ENCODE measurements at places on chromosomes 13 and 19.
A peak's percentile ranks its signal among the peaks of the same experiment; 100 is the strongest.

DNA sequence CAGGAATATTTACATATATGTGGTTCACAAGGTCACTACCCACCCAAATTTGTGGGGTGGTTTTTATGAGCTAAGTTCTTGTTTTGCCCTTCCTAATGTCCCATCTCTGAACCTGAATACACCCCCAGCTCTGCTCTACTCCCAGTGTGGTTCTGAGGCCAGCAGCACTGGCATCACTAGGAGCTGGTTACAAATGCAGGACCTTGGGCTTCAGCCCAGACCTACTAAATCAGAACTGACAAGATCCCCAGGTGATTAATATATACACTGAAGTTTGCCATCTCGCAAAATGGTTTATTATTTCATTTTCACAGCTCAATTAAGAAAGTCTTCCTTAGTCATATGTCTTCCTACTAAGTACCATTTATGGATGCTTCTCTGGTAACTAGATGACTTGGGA lies 67.9 kb downstream of the FOXO1 start:
- DNase-seq, result no peak

DNA sequence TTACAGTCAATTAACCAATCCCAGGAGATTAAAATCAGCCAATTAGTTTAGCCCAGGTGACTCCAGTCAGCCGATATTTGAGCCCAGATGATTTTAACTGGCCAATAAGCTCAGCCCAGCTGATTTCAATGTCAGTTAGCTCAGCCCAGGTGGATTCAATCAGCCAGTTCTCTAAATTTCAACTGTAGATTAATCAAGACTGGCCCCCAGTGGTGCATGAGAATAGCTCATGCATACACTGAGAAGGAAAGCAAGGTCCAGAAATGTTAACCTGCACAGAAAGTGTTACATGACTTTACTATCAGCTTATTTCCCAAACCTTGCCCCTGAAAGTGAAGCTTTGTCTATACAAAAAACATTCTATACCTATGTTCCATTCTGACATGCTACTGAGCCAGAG lies 55.4 kb upstream of the ZNF724 start:
- DNase-seq, result no peak

- peak; percentile 9 for DNase-seq
These were observed 45.7 kb upstream of the ZNF730 start for GRCh38 chr19:23071147-23071511.

GRCh38 chr19:15934332-15935078 lies at the start of gene CYP4F11:
Gene CYP4F11 (minus strand): TSS chr19:15934529. CDS start chr19:15934408, 121 bp downstream.
- DNase-seq, result no peak

DNA sequence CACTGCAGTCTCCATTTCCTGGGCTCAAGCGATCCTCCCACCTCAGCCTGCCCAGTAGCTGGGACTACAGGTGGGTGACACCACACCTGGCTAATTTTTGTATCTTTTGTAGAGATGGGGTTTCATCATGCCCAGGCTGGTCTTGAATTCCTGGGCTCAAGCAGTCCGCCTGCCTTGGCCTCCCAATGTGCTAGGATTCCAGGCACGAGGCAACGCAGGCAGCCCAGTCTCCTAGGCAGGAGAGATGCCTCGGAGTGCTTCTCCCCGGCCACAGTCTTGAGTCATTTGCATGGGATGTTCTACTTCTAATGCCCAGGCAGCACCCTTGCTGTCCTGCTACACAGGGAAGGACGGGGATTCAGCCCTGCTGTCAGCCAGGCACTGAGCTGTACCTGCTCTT lies 8.7 kb downstream of the MICOS13 start:
- no peak for DNase-seq

GRCh38 chr13:40102854-40103253 lies 447.4 kb downstream of the COG6 start:
- peak; percentile 38 for DNase-seq

DNA sequence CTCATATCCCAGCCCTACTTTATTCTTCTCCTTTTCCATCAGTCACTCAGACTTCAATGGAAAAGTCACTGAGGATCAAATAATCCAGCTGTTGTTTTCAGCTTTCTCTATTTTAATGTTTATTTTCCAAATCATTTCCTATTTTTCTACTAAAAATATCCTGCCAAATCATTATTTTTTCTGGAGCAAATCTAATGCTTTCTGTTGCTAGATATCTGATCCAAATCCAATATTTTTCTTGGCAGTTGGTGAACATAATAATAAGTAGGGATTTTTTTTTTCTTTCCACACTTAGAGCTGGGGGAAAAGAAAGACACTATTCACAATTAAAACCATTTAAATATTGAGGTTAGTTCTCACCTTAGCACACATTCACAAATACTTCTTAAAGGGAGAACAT lies 656.1 kb downstream of the DACH1 start:
- DNase-seq, result no peak

DNA sequence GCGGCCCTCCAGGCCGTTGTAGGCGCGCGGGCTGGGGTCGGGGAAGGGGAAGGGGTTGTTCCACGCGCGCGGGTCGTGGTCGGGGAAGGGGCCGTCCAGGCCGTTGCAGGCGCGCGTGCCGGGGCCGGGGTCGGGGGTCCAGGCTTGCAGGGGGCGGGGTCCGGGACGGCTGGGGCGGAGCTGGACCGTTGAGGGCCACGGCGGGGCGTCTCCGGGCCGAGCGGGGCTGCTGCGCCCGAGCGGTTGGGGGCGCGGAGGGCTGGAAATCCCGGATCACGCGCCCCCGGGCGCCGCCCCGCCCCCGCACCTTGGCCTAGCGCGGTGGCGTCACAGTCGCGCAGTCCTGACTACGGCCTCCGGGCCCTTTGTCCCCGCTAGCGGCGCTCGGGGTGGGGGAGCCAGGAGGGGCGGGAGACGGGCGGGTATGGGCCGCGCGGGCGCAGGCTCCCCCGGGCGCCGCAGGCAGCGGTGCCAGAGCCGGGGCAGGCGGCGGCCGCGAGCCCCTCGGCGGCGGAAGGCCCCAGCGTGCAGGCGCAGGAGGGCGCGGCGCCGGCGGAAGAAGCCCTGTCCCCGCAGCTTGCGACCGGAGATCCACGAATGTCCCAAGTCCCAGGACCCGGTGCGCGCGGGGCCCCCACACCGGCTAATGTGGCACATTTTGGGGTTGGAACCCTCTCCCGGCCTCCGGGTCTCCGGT lies 665 bp downstream of the GPX4 start:
- peak; percentile 97 for DNase-seq

DNA sequence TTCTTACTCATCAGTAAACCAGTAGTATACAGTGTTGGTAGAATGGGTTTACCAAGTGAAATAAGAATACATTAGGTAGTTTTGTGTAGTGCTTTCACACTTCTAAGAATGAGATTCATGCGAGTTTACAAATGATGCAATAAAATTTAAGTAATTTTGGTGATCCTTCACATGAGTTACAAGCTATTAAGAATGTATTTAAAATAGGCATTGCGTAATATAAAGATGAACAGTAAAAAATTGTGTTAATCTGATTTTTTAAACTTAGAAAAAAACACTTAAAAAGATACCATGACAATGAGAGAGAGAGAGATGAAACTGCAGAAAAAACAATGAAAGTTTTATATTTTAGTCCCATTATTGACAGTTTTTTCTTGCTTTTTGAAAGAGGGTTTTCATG lies 570.5 kb downstream of the SLITRK6 start:
- no peak for DNase-seq

GRCh38 chr13:93309886-93310523 lies 83.4 kb downstream of the GPC6 start:
- DNase-seq, result no peak

DNA sequence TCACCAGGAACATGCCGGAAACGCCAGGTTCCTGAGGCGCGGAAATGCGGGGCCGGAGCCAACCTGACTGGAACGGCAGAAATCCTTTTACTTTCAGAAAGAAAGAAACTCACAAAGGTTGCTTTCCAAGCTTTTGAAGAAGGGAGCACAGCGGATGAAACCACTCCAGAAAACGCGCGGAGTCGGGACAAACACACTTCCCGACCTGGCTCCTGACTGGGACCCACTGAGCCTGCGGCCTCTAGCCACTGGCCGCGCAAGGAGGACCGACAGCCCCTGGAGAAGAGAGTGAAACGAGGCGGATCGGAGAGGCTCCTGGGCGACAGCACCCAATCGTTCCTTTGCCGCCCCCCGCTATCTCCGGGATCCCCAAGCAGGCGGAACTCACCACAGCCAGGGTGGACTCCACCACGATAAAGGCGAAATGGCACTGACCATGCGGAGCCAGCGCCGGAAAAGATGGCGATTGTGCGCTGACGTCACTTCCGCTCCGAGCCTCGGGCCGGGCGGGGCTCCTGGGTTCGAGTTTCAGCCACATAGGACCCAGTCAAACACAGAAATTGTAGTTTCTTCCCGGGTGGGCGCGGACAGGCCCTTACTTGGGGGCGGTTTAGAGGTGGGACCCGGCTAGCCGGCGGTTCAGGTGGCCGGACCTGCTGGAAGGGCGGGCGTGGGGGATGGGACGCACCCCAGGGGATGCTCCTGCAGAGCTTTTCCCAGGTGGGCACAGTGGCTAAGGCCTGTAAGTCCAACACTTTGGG lies at the start of gene ZNF121:
Gene ZNF121, minus strand, starts transcription at position 432 of the 761 bp plus-strand sequence. CDS start 16,407 bp downstream, outside the sequence.
- DNase-seq, result peak; percentile 89
